Upper lobe of left lung (tissue), 6 donors: ENCODE measurements at places on chromosomes 4 and X. TPM values are rescaled to one million over a fixed set of nuclear protein-coding genes. Genes with fewer than 3 reads are reported as not detected.

DNA sequence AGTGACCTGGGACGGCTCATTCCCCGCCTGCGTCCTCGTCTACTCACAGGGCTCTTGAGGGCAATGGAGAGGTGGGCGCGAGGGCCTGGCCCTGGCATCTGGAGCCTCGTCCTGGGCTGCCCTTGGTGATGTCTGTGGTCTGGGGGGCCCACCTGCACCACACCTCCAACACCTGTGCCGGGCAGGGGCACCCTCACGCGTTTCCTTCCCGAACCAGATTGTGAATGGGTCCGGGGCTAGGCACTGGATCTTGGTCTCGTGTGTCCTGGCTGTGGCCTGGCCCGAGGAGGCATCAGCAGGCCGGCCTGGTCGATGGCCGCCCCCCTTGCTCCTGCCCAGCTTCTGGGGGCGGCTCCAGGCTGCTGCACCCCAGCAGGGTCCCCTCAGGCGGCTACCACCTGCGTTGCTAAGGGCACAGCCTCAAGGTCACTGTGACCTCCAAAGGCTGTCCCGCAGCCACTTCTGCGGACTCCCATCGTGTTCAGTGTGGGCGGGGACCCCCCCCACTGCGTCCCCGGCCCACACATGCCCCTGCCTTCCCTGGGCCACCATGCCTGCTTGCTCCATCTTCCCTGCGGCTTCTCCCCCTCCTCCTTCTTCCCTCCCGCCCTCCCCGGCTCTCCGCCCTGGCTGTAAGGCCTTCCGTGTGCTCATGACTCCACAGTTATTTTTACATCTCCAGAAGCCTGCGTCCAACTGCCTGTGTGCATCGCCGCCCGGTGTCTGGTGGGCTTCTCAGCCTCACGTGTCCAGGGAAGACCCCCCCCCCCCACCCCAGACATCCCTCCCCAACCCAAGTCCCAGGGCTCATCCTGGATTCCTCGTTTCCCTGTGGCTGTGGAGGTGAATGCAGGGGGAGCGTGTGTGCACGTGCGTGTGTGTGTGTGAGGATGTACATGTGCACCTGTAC is 3.8 kb downstream of the DOK7 start:
- H3K27ac ChIP-seq: no peak overlapping the region
- no peak for DNase-seq
- peaks cover 7% of the 10 kb centered on the region for H3K4me1 ChIP-seq

DNA sequence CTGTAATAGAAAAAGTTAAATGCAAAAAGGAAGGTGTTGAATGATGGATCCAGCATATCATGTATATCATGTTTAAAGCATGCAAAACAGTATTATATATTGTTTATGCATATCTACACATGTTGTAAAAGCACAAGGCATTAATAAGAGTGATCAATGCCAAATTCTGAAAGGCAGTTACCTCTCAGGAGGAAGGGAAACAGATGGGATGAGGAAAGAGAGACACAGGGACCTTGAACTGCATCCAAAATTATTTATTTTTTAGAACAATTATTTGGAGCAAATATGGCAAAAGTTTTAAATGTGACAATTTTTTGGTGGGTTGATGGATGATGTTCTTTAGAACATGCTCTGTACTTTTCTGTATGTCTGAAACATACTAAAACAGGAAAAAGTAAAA is 193.4 kb downstream of the CLCN4 start:
- no peak overlapping the region for H3K4me3 ChIP-seq
- no peaks in the 10 kb centered on the region for H3K4me1 ChIP-seq
- no peak overlapping the region for H3K27ac ChIP-seq
- no peaks in the 10 kb centered on the region for H3K36me3 ChIP-seq

GRCh38 chrX:78619834-78620233 is 39.3 kb downstream of the RTL3 start:
- DNase-seq: no peak
- H3K4me1 ChIP-seq: no peaks in the 10 kb centered on the region
- H3K36me3 ChIP-seq: no peaks in the 10 kb centered on the region

The TBC1D8B gene
- 4.6 TPM for total RNA-seq

The IL21 gene
- not detected for total RNA-seq

The FGB gene
- not detected for total RNA-seq

- no peak overlapping the region for H3K4me3 ChIP-seq
- no peak for DNase-seq
- H3K27ac ChIP-seq: no peak overlapping the region
- no peaks in the 10 kb centered on the region for H3K4me1 ChIP-seq
- no peaks in the 10 kb centered on the region for H3K27me3 ChIP-seq
Measured at GRCh38 chrX:146907391-146908240, 93.1 kb upstream of the CXorf51A start.
